ENCODE measurements at places on chromosomes 12 and 14. TPM values are rescaled to one million over a fixed set of nuclear protein-coding genes. Genes with fewer than 3 reads are reported as not detected.

DNA sequence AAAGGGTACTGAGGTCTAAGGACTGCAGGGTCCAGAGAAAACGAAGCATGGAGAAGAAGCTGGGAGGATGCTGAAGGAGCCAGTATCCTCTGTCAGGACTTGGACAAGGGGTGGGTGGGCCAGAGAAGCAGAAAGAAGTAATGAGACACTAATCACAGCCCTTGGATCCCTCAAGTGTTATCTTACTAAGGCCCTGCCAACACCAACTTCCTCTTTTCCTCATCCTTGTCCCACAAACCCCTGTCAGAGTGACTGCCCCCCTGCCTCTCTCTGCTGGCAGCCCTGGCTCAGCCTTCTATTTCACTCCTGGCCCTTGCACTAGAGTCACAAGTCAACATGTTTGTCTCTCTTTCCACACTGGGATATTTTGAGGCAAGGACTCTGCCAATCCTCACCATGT is 3.8 kb upstream of the ASIC1 start:
- DNase-seq: no peak

DNA sequence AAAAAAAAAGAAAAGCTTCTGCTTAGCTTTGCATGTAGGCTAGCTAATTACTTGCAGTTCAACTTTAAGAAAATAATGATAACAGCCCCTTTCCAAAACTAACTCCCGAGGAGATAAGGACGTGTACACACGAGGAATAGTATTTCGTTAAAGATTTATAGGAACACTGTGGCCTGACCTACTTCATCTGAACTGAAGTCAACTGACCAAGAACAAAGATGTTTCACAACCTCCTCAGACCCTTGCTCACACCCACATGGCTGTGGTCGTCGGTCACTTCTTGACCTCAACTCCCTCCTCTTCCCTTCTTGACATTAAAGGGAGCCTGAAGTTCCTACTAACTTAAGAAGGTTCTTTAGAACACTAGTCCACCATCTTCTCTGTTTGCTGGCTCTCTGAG is 25.3 kb upstream of the FAM181A start:
- no peak for DNase-seq

GRCh38 chr12:94207849-94208621 is 59.7 kb downstream of the PLXNC1 start:
- DNase-seq: no peak

- no peak for DNase-seq
Observed at GRCh38 chr14:49206828-49207227, 379.4 kb downstream of the RPS29 start.

The TEAD4 gene
- total RNA-seq: 6.7 TPM

The PLD4 gene
- total RNA-seq: 0.44 TPM

The SOAT2 gene
- total RNA-seq: not detected
